Glomerular endothelial cell (primary cell): ENCODE measurements at places on chromosomes 6 and 20. TPM values are rescaled to one million over a fixed set of nuclear protein-coding genes. Genes with fewer than 3 reads are reported as not detected.

DNA sequence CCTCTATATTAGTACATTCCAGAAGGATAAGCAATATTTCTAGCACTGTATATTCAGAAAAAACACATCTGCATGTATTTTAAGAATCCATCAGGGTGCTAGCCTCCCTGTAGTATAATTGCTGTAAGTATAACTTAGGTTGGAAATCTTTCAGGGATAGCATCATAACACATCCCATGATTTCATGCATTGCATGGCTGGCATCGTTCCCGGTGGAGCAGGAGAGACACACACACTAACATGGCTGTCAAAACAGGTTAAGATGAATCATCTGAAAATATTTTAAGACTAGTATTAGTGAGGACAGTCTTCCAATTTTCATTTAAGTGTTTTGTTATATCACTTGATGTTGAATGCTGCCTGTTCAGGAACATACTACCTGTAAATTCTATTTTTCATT lies 32.1 kb upstream of the CENPW start:
- DNase-seq, result no peak

Gene CYP39A1
- total RNA-seq, result 1.9 TPM in 1 of 2 replicates, not detected in the other

Gene BPIFB2
- not detected in 2 replicates for total RNA-seq

DNA sequence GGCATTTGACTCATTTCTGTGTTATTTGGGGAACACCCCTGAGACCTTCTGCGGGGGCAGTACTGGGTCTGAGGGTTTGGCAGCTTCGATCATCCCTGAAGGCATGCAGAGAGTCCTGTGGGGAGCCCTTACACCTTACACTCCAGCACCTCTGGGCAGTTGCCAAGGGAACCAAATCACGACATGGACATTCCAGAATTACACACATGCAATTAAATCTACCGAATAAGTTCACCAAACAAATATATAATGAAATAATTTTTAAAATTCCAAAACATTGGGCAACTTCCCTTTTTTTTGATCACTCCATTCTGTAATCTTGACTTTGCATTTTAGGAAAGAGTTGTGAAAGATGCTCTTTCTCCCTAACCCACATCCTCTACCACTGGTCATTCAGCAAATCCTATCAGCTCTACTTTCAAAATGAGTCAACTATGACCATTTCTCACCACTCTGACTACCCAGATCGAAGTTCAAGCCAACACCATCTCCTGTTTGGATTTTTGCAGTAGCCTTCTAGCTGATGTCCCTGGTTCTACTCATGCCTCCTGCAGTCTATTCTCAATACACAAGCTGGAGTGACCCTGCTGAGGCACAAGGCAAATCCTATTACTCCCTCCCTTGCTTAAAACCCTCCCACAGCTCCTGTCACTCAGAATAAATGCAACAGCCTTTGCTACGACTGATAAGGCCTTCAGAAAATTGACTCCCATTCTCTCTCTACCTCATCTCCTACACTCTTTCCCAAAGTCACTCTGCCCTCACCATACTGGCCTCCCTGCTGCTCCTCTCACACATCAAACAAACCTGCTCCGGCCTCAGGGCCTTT lies 533.3 kb downstream of the HACE1 start:
- DNase-seq, result no peak

Gene OR2H1
- total RNA-seq, result not detected in 2 replicates

DNA sequence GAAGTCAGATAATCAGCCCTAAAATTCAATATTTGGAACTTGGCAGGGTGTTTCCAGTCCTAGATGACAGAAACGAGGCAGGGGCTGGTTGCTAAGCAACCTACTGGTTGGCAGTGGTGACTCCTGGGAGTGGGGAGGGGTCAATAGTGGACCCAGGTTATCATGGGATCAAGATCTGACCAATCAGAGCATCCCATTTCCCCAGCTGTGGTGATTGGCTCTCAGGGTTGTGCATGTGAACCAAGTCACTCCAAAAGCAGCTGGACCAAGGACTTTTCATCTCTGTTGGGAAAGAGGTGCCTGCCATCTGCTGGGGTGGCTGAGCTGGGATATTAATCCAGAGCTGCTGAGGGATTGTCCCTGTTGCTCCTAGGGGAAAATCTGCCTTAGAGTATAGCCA lies 253.4 kb downstream of the PREX1 start:
- DNase-seq, result no peak

- DNase-seq, result peak; percentile 99
Measured at GRCh38 chr6:121522265-121522664, 86.8 kb downstream of the GJA1 start.

Gene KIAA0408
- total RNA-seq, result 0.64 and 0.87 TPM in 2 replicates

DNA sequence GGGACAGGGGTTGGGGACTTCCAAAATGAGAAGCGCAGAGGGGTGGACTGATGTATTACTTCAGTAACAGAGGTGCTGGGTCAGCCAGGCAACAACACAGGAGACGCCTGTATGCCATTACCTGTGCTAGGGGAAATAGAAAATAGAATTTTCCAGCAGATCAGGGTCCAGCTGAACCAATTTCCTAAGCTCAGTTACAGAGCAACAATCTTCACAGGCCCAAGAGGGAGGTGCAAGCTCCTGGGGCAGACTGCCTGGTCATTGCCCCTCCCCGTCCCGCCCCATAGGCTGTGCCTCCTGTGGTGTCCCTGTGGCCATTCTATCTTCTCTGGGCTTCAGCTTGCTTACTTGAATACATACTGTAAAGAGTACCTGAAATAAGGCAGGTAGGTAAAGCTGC lies 3.7 kb downstream of the KCNK5 start:
- no peak for DNase-seq

GRCh38 chr20:21395666-21396598 lies 1.4 kb downstream of the NKX2-4 start:
- no peak for DNase-seq
